CD4-positive, alpha-beta T cell (primary cell): ENCODE measurements at places on chromosomes 4 and X. TPM values are rescaled to one million over a fixed set of nuclear protein-coding genes. Genes with fewer than 3 reads are reported as not detected.

DNA sequence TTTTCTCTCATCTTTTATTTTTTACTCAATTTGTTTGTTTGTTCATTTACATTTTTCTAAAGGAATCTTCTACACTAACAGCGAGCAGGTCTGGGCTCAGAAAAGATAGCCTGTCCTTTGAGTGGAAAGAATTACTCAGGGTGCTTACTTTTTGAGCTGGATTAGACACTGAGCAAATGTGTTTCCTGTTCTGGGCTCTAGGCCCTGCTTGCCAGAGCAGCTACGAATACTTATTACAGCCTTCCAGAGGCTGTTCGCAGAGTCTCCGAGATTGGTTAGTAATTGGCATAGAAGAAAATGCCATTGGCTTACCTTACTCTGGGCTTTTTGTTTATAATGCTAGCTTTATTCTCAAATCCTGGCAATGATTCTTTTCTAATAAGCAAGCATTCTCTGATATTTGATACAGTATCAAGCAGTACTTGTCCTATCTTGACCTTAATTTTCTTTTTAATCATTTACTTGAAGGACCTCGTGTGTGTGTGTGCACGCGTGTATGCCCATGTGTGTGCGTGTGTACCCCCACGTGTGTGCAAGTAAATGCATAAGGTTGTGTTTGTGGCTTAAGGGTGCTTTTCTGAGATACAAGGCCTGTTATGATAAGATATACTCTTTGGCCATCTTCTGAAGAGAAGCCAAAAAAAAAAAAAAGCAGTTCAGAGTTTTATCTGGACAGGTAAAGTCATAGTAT is 76.2 kb upstream of the GRXCR1 start:
- DNase-seq = no peak

DNA sequence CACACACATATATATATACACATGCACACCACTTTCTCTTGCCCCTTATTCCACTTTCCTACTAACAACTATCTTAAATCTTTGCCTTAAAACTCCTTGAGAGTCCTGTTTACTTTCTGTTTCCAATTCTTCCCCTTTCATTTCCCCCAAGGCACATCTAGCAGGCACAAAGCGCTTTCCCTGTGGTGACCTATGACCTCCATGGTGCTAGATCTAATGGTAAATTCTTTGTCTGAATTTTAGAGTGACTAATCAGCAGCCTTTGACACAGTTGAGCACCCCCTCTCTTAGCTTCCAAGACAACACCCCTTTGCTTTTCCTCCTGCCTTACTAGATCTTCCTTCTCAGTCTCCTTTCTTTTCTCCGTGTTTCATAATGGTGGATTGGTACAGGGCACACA is 236.4 kb upstream of the TTC29 start:
- no peak for DNase-seq

Gene F8A2
- not detected for total RNA-seq

Gene AKAP17A
- 143 TPM for total RNA-seq

DNA sequence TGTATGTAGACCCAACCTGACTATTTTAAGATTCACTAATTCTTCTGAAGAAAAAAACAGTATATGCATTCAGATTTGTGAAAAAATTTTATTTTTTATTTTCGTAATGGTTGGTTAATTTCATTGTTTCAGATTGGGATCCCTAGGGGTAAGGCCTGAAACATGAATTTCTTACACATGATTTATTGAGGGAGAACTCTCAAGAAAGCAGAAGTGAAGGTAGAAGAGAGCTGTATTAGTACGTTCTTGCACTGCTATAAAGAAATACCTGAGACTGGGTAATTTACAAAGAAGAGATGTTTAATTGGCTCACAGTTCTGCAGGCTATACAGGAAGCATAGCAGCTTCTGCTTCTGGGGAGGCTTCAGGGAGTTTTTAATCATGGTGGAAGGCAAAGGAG is 611.9 kb upstream of the TECRL start:
- DNase-seq = no peak

DNA sequence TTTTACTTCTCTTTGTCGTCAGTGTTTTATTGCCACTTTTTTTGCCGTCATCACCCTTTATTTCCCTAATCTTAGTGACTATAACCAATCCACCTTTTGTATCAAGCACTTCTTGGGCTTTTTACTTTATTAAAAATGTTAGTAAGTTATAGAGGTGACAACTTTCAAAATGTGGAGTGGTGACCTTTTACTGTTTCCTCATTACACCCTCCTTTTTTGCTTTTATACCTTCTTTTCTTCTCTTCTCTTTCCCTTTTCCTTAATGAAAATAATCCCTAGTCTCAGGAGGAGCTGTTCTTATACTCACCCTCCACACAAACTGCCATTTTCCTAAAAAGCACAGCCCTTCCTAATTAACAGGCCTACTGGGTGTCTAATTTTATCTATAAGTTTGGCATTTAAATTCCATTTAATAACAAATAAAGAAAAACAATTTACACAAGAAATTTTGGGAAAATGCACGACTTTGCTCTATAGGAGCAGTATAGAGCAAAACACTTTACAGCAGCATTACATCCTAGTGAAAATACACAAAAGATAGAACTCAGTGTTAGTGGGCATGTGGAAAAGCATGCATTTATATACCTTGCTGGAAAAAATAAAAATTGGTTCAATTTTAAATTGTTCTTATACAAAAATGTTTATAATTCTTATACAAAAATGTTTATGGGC is 27.3 kb downstream of the BBS12 start:
- DNase-seq = no peak

DNA sequence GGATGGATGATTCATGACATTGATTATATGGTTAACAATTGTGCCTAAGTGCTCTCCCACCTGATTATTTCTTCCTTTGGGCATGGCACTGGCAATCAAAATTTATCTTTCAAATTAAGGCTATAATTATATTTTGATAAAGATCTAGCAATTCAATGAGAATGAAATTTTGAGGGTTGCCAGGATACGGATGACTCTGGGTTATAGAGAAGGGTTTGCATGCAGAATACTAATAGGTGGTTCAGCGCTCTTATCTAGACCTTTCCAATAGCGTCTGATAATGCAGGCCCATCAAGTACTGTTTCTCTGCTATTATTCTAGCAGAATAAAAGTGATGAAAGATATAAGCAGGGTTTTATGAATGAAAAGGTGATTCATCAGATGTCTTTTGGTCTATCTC is 74.9 kb upstream of the SCML1 start:
- no peak for DNase-seq

DNA sequence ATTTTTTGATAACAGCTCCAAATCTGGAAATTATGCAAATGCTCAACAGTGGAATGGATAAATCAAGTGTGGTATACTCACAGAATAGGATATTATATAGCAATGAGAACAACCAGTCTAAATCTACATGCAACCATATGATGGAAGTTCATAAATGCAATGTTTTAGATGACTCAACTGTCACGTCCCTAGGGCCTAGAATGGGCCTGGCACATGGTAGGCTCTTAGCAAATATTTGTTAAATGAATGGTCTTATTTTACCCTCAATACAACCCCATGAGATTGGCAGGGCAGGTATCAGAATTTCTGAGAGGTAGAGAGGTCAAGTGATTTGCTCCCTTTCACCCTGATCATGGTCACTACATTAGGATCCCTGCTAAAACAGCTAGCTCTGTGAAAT is 14.6 kb upstream of the NKX3-2 start:
- no peak for DNase-seq

GRCh38 chr4:185849664-185850550 is 37.9 kb upstream of the SORBS2 start:
- no peak for DNase-seq

Gene PDE5A
- 0.11 TPM for total RNA-seq

GRCh38 chr4:123750044-123750443 is 353.4 kb downstream of the SPRY1 start:
- no peak for DNase-seq

- no peak for DNase-seq
Observed at GRCh38 chrX:119475389-119476101, 7.3 kb downstream of the SLC25A5 start.

DNA sequence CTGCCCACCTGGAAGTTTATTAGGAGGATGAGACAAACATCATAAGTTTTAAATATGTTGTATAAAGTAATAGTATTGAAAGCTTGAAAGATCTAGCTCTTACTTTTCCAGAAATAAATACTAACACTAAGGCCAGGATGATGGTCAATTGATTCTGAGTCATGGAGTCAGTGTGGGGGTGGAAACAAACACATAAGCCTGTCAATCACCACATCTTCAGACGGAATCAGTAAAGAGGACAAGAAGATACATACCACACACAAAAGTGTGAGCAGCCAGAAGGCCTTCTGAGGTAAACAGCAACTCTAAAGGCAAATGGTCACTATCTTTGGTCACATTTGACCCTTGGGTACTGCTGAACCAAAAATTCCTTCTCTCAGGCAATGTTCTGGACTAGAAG is 365.0 kb upstream of the RASGEF1B start:
- no peak for DNase-seq

DNA sequence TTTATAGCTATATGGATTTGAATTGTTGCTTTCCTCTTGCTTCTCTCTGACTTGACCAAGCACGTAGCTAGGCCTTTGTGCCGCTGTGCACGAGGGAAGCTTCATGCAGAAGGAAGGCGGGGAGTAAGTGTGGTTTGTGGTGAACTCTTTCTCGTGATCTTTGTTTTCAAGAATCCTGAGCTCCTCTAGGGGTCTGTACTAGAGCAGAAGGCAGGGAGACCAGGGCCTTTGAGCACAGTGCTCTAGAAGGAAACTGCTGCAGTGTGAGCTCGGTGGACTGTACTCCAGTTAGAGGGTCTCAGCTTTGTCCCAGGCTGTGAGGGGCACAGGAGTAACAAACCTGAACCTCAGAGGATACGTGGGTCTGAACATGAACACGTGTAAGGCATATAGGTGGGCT is 49.0 kb downstream of the AGA start:
- no peak for DNase-seq

Gene SSX2B
- total RNA-seq = not detected

Gene NRK
- not detected for total RNA-seq

DNA sequence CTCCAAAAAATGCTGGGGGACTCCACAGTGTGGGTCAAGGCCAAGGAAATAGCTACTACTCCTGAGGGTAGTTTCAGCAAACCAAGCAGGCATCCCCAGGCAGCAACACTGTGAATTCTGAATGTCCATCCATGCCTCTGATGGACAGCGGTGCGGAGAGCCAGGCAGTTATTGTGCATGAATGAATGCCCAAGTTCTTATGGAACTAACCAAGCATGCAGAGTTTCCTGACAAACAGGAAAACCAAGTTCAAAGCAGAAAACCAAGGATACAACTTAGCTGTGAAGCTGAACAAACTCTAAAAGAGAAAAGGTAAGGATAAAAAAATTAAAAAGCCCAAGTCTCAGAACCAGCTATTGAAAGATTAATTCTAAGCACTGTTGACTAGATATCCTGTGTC is 642.6 kb upstream of the HS3ST1 start:
- no peak for DNase-seq

Gene IL9R
- 1.1 TPM for total RNA-seq

GRCh38 chr4:123257591-123257990 is 139.0 kb upstream of the SPRY1 start:
- no peak for DNase-seq

DNA sequence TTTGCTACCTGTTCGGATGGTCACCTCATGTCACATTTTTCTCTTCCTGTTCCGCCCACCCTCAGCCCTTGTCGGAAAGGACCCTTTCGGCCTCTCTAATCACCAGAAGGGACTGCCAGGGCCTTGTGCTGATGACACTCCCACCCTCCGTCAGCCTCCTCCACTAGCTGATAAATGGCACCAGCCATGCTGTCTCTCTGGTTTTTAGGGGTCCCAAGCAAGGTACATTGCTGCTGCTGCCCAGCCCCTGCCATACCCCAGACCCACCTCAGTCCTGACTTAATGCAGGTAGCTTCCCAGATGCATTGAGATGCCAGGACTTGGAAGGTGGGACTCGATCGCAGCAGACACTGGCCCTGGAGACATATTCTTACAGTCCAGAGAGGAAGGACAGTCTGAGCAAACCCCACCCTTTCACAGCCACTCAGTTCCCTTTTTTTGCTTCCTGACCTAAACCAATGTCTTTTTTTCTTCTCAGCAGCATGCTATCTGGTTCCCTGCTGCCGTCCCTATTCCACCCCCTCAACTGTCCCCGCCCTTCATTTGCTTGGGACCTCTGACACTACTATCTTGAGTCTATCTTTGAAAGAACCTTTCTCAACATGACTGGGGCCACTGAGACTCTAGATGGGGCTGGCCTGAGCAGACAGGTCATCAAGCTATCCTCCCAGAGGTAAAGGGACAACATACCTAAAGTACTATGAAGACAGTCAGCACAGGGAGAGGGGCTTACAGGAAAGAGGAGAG is at the start of gene BTK:
BTK (minus strand) TSS at position 397 of the 747 bp plus-strand sequence. CDS start 10,907 bp downstream, outside the sequence.
- DNase-seq = no peak

DNA sequence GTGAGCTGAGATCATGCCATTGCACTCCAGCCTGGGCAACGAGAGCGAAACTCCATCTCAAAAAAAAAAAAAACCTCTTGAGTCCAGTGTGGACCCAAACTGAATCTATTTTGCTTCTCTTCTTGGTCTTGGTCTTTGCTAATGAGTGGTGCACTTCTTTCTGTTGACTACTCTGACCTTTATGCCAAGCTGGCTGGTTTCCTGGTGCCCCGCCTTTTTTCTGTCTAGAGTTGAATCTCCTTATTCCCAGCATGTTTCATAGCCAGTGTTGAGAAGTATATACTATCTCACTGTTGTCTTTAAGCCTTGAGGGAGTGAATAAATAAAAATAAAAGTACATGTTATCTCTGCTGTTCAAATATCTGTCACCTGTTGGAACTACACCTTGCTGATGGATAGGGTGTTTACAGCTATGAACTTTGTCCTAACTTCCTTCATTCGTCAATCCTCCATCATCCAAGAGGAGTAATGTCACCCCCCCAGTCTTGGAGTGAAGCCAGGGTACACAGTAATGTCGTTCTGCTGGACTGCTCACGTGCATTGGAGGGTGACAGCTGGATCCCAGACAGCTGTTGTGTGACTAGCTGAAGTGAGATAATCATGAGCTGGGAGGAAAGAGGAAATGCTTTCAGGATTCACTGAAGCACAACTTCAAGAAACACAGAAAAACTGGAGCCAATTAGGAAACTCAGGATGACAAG is 99.3 kb upstream of the PRKG2 start:
- DNase-seq = no peak

- DNase-seq = no peak
Observed at GRCh38 chr4:39042366-39042765, 10.2 kb upstream of the TMEM156 start.

DNA sequence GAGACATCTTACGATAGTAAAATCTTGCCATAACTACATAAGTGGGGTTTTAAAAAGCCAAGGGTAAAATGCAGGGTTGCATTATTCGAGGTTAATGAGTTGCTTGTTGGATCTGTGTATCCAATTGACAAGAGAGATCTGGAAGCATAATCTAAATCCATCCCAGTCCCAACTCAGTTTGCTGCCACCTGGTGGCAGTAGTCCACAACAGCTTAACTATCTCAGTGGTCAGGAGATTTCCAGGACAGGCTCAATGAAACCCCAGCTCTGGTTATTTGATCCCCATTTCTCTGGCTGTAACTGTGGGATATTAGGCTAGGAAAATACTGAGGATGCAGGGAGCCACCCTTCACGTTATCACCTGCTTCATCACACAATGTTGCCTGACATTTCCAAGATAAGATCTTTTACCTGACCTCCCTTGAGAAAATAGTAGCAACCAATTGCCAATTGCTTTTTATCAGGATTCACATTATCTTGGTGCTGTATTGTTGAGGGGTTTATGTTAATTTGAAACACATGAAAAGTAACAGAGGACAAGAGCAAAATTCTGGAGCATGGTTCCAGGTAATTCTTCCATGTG is 88.2 kb upstream of the TNIP3 start:
- peak; percentile 61 for DNase-seq

- no peak for DNase-seq
Observed at GRCh38 chrX:47217121-47217851, 1.2 kb upstream of the CDK16 start.

Gene PPARGC1A
- not detected for total RNA-seq

GRCh38 chr4:105329081-105329480 is 144.8 kb downstream of the PPA2 start:
- no peak for DNase-seq
